Renal pelvis (tissue), 12 donors: ENCODE measurements at places on chromosomes 12 and 14.

DNA sequence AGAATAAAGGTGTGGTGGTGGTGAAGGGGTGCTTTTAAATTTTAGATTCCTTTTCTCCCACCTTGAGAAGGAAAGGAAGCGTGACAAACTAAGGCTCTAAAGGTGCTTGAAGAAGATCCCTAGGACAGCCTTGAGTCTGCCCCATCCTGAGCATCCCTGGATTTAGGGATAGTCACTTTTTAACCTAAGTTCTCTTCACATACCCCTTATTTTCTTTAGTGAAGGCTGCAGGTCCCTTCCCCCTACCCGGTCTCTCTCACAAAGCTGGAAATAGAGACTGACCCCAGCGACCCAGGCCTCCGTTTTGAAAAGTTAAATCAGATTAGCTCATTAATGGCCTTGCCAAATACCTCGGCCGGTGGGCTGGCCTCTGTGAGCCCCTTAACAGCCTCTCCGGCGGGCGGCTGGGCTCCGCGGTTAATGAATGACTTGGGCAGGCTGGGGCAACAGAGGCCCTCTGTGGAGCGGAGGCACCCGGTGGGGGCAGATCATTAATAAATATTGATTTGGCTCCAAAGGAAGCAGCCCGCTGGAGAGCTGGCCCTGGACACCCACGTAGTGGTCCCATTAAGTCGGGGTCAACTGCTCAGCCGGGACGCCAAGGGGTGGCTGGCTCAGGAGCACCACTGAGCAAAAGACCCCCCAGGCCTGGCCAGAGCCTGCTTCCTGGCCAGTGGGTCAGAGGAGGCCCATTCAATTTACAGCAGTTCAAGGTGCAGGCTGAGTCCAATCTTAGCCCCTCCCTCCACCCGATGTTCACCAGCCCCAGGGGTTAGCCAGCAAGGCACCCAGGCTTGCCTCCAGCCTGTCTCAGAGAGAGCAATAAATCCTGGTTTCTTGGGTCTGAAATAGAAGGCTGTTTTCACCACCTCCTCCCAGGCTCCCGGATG, 31.8 kb downstream of the PAH start:
- DNase-seq = no peak

GRCh38 chr14:29518335-29518734, 409.3 kb downstream of the PRKD1 start:
- DNase-seq = no peak

- DNase-seq = no peak
Observed at GRCh38 chr14:54830650-54831049, 72.0 kb downstream of the GCH1 start.

- no peak for DNase-seq
Observed at GRCh38 chr12:97751704-97752103, 289.1 kb downstream of the RMST start.

DNA sequence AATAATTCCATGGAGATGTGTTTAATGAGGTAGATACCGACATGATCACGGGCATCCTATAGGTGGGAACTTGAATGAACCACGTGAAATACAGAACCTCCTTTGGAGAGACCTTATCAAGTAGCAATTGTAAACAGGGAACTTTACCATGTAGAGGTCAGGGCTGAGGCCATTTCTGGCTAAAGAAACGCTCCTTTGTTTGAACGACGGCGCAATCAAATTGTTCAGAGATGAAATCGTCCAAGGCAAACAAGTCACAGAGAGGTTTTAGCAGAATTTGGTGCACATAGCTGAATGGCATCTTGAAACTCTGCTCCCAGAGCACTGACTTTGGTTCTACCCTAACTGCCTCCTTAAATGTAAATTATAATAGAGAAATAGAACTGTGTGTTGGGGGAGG, 9.8 kb downstream of the PRIMA1 start:
- DNase-seq = no peak

- DNase-seq = no peak
Observed at GRCh38 chr14:26917086-26917485, 319.3 kb upstream of the NOVA1 start.

- no peak for DNase-seq
Observed at GRCh38 chr12:92951006-92951405, 21.9 kb upstream of the EEA1 start.

GRCh38 chr12:26760657-26761293, 72.2 kb downstream of the ITPR2 start:
- no peak for DNase-seq

DNA sequence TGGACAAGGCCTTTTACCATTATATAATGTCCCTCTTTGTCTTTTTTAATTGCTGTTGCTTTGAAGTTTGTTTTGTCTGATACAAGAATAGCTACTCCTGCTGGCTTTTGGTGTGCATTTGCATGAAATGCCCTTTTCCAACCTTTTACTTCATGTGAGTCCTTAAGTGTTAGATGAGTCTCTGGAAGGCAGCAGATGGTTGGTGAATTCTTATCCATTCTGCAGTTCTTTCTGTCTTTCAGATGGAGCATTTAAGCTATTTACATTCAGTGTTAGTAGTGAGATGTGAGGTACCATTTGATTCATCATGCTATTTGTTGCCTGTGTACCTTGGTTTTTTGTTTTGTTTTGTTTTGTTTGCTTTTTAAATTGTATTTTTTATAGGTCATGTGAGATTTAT, 208.3 kb downstream of the GPHN start:
- no peak for DNase-seq
